ENCODE measurements at places on chromosomes 2 and 18.

DNA sequence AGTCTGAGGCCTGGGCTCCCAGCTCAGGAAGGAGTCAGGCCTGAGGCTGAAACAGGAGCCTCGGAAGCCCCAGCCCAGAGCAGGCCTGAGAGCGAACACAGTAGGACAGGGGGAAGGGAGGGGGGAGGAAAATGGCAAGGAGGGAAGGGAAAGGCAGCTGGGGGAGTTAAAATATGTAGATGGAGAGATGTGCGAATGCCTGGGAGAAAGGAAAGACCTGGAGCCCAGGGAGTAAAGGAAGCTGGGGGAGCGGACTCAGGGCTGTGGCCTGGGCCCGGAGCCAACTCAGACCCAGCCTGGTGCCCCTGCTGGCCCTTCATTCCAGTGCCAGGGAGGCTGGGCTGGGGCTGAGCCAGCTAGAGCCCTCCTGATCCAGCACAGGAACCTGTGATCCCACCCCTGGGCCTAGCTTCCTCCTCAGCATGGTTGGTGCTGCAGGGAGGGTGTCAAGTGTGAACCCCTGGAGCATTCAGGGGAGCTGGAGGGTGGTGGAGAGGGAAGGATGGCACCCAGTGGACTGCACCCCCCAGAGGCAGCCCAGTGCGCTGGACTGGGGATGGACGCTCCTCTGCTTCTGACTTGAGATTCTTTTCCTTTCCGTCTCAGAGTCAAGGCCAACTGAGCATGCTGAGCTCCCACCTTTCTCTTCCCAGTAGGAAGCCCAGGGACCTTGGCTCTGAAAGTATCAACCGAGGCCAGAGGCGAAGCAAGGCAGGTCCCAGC is 46.3 kb downstream of the EMX1 start:
- DNase-seq = no peak

DNA sequence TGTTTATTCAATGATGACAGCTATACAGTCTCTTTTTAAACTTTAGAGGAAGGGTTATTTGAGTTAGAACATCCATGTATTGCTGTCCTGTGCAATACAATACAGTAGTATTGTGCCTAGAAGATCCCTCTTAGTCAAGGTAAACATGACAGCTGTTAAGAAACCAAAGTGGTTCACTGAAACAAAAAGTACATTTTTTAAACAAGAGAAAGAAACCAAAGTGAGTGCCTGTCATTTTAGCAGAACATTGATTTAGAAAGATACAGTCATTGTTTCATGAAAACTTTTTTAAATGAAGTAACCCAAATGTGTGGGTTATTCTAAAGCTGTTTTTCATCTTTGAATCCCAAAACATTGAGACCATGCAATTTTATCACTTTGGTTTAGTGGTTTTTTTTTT is 15.5 kb downstream of the ITPRID2 start:
- DNase-seq = no peak

GRCh38 chr2:136052369-136053362 is 65.3 kb downstream of the CXCR4 start:
- DNase-seq = no peak

DNA sequence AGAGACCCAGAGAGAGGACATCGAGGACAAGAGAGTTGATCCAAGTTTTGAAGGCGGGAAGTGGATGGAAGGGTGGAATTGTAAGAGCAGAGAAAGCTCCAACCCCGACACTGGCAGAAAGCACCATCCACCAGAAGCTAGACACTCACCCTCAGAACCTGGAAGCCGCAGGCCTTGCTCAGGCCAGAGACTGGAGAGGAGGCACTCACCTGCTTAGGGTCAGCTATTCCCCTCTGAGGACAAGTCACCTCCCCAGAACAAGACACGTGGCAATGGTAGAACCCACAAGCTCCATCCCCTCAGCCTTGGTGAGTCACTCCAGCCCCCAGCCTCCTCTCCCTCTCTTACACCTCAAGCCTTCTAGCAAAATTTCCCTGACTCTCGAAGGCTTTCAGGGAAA is 64.9 kb downstream of the STEAP3 start:
- no peak for DNase-seq

GRCh38 chr2:188787021-188787657 is 187.0 kb upstream of the COL3A1 start:
- no peak for DNase-seq

DNA sequence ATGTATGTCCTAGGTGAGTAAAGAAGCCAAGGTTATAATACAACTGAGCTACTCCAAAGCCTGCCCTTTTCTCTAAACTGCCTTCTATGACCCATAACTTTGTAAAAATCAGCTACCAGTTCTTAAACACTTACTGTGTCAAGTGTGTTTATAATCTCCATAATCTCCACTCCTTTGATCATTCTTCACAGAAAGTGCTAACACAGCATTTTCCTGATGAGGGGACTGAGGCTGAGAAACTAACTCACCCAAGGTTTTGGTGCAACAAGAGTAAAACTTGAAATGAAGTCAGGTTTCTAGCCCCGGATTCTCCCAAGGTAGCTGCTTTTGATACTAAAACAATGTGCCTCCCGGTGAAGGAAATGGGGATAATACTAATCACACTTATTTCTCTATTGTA is 1.9 kb upstream of the C2orf49 start:
- no peak for DNase-seq

Data from NB4 (cell line).